Muscle of back (tissue), 13 donors: ENCODE measurements at places on chromosomes 2 and 18. TPM values are rescaled to one million over a fixed set of nuclear protein-coding genes. Genes with fewer than 3 reads are reported as not detected.
A peak's percentile ranks its signal among the peaks of the same experiment; 100 is the strongest.

DNA sequence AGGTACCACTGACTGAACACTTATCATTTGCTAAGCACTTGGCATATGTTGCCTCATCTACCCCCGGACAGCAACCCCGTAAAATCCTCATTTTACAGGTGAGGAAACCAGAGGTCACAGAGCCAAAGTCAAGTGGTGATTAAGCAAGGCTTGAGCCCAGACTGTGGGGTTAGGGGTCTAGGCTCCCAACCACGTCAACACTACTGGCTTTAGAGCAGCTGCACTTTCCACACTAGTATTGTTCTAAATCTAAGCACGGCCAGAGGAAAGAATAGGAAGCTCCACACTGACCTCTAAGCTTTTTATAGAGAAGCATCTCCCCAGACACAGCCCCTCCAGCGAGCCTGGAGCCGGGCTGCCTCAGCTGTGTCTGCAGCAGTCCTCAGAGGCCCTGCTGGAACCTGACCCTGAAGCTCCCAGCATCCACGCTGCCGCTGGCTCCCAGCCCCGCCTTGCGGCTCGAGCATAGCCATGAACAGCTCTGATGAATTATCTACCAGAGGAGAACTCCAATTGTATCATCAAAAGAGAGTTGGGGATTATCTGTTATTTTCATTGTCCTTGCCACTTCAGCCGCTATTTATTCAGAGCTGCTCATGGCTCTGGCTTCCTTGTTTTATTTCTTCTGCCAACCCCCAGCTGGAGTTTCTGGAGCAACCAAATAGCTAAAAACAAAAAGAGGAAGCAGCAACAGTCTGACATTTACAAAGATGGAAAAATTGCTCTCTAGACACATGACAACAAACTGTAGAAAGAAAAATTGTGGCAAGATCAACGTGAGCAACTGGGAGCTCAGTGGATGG, 62.2 kb upstream of the RTN4 start:
- peak; percentile 97 for DNase-seq

- DNase-seq, result no peak
Measured at GRCh38 chr2:142875010-142875409, 2.5 kb upstream of the KYNU start.

The CAPN14 gene
- not detected for polyA plus RNA-seq

GRCh38 chr2:36477746-36478145, 120.2 kb downstream of the FEZ2 start:
- DNase-seq, result no peak

- no peak for DNase-seq
Measured at GRCh38 chr2:97983134-97983533, 12.6 kb downstream of the TMEM131 start.

DNA sequence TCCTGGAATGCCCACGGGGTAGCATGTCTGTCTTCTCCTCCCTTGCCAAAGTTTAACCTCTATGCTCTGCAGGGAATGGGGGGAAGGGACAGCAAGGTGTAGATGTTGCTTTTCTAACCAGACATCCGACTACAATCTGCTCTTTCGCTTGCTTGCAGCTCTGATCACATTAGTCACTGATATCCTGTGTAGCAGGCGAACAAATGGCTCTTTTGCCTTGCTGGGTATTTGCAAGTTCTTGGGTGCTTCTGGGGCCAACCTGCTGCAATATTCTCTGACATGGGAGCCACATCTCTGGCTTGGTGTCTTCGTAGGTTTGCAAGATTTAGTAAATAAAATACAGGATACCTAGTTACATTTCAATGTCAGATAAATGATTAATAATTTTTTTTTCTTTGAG, 190.0 kb downstream of the ASB1 start:
- no peak for DNase-seq

GRCh38 chr2:26352892-26353291, 6.3 kb upstream of the ADGRF3 start:
- no peak for DNase-seq

The MAPK4 gene
- 5.1 TPM for polyA plus RNA-seq

DNA sequence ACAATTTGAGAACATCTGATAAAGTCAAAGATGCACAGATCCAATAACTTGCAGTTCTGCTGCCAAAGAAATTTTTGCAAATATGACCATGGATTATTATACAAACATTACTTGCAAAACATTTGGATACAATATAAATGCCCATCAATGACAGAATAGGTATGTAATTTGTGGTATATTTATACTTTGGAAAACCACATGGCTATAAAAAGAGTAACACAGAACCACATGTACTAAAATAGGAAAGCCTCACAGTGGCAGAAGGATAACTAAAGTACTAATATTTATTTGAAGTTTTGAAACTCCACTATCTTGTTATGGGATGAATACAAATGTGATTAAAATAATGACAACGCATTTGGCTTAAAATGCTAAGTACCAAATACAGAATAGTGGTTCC, 51.8 kb upstream of the DNAJC10 start:
- no peak for DNase-seq

GRCh38 chr2:181977661-181978350, 7.8 kb upstream of the PPP1R1C start:
- no peak for DNase-seq
